ENCODE measurements at places on chromosomes 2 and 18.

- no peak for DNase-seq
Measured at GRCh38 chr2:170248574-170249393, 70.8 kb downstream of the MYO3B start.

- peak; percentile 36 for DNase-seq
Measured at GRCh38 chr2:112481050-112481527, 867 bp upstream of the TTL start.

GRCh38 chr2:219286436-219287115 lies 7.4 kb downstream of the DNAJB2 start:
- no peak for DNase-seq

GRCh38 chr2:54579682-54580620 lies 123.8 kb downstream of the SPTBN1 start:
- DNase-seq, result no peak

DNA sequence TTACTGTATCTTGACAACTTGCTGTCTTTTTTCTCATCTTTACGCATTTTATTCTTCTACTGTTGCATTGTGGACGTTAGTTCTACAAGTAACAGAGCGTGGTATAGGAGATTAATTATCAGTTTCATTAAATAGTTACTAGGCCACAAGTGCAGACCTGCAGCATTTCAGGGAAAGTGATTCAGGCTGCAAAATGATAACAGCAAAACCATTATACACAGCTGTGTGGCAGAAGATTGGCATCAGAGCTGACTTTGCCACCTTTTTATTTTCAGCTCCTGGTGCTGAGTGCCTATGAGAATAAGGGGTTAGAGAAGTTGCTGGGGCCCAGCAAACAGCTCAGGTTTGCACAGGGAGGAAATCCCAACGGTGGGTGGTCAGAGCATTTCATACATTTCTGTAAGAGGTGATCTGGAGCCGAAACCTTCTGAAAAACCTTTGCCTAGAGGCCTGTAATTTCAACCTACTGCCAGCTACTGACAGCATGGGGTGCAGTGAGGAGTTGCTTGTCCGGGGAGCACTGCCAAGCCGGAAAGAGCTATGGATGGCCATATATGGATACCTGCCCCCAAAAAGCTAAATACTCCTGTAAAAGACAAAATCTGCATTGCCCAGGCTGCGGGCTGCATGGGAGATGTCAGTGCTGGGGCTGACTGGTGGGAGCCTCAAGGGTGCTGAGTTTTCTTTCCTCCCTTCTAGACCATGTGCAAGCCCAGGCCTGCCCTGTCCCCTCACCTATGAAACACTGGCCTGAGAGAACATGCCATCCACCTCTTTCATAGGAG lies 2.7 kb upstream of the CCBE1 start:
- no peak for DNase-seq

- DNase-seq, result no peak
Measured at GRCh38 chr2:8544171-8544785, 137.6 kb upstream of the ID2 start.

- no peak for DNase-seq
Measured at GRCh38 chr2:40435426-40436092, 16.3 kb downstream of the SLC8A1 start.

- no peak for DNase-seq
Measured at GRCh38 chr2:8574196-8575037, 107.4 kb upstream of the ID2 start.

DNA sequence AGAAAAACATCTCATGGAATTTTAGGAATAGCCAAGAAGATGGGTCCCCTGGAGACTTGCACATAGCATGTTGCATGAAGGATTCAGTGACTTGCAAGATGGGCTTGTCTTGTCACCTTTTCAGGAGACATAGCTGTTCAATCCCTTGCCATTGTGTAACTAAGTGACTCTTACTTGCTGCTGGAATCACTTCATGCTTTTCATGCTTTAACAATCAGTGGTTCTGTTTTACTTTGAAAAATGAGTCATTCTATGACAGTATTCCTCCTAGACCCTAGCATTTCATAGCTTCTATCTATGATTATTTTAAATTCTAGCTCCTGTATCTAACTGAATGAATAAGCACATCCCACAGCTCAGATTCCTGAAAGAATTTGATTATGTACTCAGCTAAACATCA lies 2.8 kb downstream of the KYNU start:
- peak; percentile 68 for DNase-seq

DNA sequence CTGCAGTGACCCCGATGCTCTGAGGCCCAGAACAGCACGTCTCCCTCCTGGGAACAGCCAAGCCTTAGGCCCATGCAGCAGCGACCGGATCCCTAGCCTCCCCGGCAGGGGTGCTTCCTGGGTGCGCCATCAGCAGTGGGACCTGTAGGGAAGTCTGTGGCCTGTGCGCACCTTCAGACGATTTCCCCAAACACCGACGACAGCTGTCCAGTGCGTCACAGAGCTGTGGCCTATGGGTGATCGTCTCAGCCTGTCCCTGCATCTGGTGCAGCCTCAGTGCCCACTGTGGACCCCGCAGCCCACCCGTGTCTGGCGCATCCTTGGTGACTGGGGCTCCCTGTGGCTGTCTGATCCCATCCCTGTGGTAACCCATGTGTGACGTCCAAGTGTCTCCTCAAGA lies 9.0 kb downstream of the GPC1 start:
- DNase-seq, result no peak

GRCh38 chr2:80852079-80852807 lies 547.7 kb upstream of the LRRTM1 start:
- no peak for DNase-seq

GRCh38 chr2:128410035-128410757 lies 91.5 kb upstream of the HS6ST1 start:
- DNase-seq, result no peak

- no peak for DNase-seq
Measured at GRCh38 chr18:48889115-48889941, 61.4 kb downstream of the SMAD7 start.

GRCh38 chr2:236161082-236161462 lies 7.1 kb downstream of the GBX2 start:
- no peak for DNase-seq

DNA sequence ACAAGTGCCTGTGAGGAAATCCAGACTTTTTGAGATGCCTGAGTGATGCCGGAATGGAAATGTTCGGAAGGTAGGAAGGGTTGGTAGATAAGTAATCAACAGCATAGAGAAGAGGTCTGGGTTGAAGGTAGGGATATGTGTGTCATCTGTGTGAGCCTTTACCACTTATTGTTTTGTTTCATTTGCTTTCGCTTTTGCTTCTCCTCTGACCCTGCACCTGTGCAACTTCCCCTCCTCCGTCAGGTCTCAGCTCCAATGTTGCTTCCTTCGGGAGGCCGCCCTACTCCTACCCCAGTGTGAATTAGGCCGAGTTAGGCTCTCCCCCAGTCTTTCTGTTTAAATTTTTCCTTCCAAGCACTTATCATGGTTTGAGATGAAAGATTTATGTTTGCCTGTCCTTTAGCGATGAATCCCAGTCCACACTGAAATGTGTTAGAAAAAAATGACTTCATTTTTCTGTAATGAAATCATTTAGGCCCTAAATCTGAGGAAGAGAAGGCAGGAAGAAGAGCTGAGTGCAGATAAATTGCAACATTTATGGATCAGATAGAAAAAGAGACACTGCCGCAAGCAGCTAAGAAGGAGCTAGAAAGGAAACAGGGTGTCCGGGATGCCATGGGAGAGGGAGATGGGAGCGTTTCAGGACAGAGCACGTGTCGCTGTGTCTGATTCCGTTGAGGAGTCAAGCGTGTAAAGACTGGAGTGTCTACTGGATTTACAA lies 139.6 kb upstream of the PELI1 start:
- no peak for DNase-seq

- DNase-seq, result peak; percentile 15
Measured at GRCh38 chr18:37654731-37655369, 89.3 kb upstream of the CELF4 start.

GRCh38 chr2:223956300-223956699 lies 963 bp upstream of the MRPL44 start:
- DNase-seq, result no peak

DNA sequence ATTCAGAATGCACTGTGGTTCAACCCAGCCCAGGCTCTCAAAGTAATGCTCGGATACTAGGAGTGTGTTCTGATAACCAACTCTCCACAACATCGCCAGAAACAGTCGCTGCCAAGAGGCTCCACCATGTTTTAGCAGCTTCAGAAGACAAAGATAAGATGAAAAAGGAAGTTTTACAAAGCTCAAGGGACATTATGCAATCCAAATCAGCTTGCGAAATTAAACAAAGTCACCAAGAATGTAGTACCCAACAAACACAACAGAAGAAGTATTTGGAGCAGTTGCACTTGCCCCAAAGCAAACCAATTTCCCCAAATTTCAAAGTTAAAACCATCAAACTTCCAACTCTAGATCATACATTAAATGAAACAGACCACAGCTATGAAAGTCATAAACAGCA lies 360.9 kb downstream of the XIRP2 start:
- no peak for DNase-seq

GRCh38 chr2:167857416-167857815 lies 390.0 kb downstream of the STK39 start:
- no peak for DNase-seq

DNA sequence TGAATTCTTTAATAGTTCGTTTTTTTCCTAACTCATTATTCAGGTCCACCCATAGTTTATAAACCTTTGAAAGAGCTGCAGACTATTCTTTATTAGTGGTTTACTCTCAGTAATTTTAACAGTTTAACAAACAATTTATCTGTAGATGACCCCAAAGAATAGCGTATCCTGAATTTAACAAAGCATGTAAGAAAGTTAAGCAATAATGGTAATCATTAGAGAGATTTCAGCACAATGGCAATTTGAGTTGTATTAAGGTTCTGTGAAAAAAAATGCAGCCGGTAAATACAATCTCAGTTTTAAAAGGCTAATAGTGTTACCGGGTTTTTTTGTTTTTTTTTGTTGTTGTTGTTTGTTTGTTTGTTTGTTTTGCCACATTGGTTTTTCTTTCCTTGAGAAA lies 40.3 kb downstream of the RBM45 start:
- DNase-seq, result no peak

DNA sequence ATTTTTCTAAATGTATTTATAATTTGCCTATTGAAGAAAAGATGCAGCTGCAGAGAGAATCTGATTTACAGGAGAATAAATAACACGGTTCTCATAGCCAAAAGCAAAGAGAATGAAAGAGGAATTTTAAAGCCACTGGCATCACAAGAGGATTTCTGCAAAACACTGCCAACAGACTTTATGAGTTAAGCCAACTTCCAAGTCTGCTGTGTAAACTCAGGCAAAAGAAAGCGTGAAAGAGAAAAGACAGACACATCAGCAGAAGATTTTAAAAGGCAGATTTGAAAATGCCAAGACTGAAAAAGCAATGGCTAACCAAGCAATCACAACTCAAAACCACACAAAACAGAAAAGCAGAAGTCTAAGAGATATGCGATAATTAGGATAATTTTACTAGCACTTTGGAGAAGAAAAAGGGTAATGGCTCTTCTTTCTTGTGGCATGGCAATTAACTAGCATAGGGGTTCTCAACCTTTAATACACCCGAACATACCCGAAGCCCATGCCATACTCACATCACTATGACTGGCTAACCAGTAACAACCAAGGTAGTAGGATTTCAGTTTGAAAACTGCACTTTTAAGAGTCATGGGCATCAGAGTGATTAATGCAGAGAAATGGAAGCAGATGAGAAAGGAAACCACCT lies 4.9 kb downstream of the DARS1 start:
- DNase-seq, result no peak

- no peak for DNase-seq
Measured at GRCh38 chr2:1024981-1025380, 74.3 kb downstream of the SNTG2 start.

DNA sequence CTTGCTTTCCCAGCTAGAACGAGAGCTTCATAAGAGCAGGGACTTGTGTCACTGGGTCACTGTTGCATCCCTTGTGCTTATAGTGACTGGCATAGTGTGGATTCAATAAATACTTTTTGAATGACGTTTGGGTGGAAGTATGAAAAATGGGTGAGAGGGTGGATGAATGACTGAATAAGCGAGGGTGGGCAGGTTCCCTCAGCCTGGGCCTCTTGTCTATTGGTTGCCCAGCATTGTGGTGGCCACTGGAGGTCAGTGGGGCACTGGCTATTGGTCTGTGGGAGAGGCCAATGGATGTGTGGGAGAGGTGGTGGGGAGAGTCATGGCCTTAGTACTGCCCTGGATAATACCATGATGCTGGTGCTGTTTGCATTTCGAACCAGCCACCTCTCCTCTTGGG lies 93.8 kb upstream of the SKOR2 start:
- DNase-seq, result no peak

GRCh38 chr2:237552908-237553307 lies 13.5 kb upstream of the PRLH start:
- DNase-seq, result no peak

DNA sequence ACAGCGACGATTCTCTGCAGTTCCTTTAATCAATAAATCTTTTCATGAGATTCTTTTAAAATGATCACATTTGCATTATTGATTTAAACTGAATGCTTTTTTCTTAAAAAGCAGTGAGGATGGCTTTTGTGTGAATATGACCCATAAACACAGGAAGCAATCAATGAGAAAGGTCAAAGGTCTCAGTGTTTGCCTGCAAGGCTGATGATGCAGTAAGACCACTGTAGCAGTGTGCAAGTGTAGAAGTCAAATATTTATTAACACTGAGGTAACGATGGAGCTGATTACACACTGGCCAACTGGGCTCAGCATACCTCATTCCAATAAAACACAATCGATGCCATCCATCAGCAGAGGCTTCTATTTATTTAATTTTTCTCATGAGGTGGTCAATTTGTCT lies 633.5 kb downstream of the DCDC2C start:
- DNase-seq, result no peak

DNA sequence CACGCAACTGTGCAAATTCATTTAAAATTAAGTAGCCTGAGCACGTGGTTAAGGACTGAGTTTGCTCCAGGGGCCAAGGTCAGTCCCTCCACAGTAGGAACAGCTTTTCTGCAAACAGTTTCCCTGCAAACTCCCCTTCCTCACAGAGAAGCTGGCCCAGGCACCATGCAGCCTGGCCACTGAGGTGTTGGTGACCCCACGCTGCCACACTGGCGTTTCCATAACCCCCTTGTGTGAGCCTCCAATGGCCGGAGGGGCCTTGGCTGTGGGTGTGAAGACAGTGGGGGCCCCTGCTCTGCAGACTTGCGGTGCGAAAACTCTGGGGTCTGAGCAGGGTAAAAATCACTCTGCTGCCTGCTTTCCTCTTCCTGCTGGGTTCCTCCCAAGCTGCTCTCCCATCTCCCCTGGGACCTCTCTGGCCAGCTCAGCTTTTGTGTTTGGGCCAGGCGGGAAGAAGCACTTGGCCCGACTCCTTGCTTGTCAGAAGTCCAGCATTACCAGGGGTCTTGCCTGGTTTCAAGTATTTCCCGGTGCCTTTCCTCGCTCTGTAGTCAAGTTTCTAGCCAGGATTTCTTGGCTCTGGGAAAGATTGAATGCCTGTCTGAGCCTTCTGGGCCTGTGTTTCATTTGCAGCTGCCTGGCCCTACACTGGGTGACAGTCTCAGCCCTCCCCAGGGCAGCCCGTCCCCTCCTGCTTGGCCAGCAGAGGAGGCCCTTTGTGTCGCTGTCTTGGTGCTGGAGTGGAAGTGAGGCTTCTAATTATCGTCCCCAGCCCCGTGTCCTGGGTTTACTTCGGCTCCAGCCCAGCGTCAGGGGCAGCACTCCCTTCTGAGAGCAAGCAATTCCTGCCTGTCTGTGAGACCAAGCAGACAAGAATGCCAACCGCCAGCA lies 131.4 kb upstream of the SLC1A4 start:
- no peak for DNase-seq
